Activated CD4-positive, alpha-beta T cell treated with anti-CD3 and anti-CD28 coated beads, Interleukin-2, amount 50 U/mL, for 24 hours (primary cell): ENCODE measurements at places on chromosomes 2 and 18.

DNA sequence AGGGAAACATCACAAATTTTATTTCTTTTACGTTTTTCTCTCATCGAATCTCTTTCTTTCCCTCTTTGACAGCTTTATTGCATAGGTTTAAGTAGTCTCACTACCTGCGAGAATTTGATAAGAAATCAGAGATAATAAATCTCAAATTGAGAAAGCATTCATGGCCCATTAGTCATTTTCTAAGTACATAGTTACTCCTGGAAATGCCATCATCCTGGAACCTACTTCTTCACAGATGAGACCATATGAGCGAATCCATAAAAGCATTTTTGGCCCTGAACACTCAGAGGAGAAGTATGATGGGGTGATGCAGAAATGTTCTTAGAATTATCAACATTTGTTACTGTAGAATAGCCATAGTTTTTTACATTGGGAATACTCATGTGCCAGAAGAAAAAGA lies 138.0 kb upstream of the ARHGAP28 start:
- DNase-seq, result no peak

GRCh38 chr2:233094614-233095013 lies 34.5 kb downstream of the INPP5D start:
- DNase-seq, result no peak

- no peak for DNase-seq
Measured at GRCh38 chr2:27737676-27738348, 33.7 kb upstream of the MRPL33 start.

- no peak for DNase-seq
Measured at GRCh38 chr2:235740821-235741220, 247.0 kb downstream of the AGAP1 start.

GRCh38 chr2:132252191-132252893 lies 90.6 kb upstream of the ANKRD30BL start:
- DNase-seq, result no peak

DNA sequence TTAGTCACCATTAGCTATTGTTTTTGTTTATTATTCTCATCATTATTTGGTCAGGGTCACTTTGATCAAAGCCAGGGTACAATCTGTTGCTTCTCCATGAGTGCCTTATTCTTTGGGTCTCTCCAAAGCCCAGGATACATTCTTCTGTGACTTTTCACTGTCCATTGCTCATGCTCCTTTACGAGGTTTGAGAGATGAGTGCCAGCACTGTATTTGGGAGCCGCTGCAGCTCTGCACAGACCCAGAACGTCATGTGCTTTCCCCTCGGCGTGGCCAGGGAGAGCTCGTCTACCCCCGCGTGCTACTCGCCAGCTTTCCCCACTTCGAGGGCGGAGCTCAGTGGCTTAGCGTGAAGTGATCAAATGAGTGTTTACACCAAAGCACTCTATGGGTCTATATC lies 123.7 kb downstream of the COL6A3 start:
- DNase-seq, result no peak

GRCh38 chr2:99552529-99552928 lies 62.7 kb upstream of the REV1 start:
- no peak for DNase-seq

GRCh38 chr18:77030201-77030600 lies 102.4 kb downstream of the MBP start:
- DNase-seq, result no peak

DNA sequence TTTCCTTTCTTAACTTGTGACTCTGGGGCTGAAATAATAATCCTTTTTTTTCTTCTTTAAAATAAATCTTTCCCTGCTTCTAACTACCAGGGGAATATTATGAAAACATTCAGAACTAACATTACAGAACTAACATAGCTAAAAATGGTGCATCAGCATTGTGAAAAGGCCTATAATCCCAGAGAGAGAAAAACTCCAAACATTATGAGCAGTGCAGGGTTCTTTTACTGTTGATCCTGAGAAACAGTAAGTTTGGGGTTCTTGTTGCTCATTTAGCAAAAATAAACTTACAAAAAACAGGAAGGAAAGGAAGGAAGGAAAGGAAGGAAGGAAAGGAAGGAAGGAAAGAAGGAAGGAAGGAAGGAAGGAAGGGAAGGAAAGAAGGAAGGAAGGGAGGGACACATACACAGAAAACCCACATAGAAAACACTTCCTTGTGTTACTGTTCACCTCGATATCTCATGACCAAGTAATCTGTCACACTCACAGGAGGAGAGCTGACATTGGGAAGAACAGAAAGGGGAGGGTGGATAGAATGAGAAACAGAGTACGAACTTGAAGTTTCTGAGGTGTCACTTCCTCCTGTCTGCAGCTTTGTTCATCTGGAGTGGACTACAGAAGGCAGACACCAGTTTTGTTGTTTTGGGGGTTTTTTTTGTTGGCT lies 18.4 kb upstream of the PIK3C3 start:
- no peak for DNase-seq

DNA sequence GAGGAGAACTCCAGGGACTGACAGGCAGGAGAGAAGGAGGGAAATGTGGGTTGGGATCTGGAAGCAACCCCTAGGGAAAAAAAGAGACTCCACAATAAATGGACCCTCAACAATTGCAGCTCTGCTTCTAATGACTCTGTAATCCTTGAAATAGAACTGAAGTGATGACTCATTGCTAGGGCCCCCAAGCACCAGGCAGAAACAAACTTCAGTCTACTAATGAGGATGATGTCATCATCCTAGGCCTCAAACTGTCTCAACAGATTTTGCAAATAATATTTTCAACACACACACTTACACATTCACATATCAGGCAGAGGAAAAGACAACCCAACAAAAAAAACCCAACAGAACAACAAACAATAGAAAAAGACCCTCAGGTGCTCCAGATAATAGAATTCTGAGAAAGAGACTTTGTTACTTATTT lies 143.3 kb downstream of the HDAC4 start:
- DNase-seq, result no peak

GRCh38 chr18:13716916-13717315 lies 9.4 kb downstream of the FAM210A start:
- no peak for DNase-seq

- DNase-seq, result no peak
Measured at GRCh38 chr2:223621901-223622300, 19.7 kb upstream of the SCG2 start.

DNA sequence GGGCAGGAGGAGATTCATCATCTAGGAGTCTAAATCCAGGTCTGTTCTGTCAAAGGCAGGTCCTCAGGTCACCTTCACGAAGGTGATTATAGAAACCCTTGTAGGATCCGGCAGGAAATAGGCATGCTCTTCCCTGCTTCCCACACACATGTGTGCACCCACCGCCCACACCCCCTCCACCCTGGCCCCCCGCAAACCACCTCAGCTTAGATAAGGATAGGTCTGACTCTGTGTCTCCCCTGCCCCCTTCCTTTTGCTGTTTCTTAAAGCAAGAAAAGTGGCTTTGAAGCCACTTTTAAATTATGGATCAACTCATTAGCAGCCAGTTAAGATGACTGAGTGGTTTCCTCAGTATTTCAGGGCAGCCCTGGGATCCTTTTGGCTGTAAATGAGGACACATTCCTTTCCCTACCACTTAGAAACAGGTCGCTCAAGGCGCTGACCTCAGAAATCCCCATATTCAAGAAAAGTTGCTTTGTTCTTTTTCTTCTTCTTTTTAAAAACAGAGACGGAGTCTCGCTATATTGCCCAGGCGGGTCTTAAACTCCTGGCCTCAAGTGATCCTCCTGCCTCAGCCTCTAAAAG lies 14.5 kb upstream of the CIB4 start:
- no peak for DNase-seq

- DNase-seq, result no peak
Measured at GRCh38 chr2:20186078-20186854, 38.7 kb downstream of the SDC1 start.

DNA sequence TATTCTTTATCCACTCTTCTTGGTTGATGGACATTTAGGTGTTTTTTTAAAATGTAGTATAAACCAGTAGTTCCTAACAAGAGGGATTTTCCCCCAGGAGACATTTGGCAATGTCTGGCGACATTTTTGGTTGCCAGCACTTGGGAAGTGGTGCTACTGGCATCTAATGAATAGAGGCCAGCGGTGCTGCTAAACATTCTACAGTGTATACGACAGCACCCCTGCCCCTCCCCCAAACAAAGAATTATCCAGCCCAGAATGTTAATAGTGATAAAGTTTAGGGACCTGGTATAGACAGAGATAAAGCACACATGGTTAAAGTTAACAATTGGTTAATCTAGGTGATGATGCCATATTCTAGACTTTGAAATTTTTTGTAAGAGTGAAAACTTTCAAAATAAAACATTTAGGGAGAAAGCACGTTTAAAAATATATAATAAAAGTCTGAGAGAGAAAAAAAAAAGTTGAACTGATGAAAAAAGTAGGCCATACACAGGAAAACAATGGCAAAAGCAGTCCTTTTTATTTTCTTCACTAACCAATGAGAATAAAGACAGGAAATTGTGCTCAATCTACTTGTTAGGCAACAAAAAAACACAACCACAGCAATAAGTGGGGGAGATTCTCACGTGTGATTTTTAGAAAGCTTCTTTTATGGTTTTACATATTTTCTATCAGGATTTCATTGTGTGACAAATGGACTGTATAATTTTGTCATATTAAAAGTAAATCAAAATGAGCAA lies 14.8 kb downstream of the FBXO48 start:
- no peak for DNase-seq

GRCh38 chr2:85719609-85720240 lies 25.6 kb downstream of the GNLY start:
- no peak for DNase-seq

- DNase-seq, result no peak
Measured at GRCh38 chr2:218075975-218076811, 7.1 kb downstream of the RUFY4 start.

- no peak for DNase-seq
Measured at GRCh38 chr18:23636071-23636399, 26.7 kb downstream of the ANKRD29 start.

DNA sequence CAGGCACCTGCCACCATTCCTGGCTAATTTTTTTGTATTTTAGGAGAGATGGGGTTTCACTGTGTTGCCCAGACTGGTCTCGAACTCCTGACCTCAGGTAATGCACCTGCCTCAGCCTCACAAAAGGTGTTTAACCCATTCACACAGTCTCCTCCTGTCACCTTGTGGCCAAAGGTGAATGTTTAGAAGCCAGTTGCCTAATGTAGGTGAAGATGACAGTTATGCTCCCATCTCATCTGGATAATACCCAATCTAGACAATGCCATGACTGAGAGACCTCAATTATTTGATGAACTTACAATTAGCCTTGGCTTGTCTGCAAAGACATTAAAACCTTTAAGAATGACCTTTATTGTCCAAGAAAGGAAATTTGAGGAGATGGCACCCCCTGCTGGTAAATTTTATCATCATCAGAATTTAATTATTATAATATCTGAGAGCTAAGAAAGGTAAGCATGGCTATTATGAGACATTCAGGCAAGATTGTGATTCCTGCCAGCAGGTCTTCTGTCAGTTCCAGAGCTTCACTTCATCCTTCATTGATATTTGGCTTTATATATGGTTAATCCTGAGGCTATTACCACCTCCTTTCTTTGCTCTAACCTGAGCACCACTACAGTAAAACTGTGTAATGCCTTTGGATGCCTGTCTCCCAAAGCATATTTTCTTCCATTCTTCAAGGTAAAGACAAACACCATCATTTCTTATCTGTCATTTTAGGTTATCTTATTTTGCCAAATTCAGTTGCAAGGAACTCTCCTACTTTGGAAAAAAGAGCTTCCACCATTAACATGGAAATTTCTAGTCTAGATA lies 117.6 kb downstream of the FAM124B start:
- DNase-seq, result no peak

- DNase-seq, result no peak
Measured at GRCh38 chr18:74990563-74991081, 218.3 kb downstream of the PTGR3 start.

DNA sequence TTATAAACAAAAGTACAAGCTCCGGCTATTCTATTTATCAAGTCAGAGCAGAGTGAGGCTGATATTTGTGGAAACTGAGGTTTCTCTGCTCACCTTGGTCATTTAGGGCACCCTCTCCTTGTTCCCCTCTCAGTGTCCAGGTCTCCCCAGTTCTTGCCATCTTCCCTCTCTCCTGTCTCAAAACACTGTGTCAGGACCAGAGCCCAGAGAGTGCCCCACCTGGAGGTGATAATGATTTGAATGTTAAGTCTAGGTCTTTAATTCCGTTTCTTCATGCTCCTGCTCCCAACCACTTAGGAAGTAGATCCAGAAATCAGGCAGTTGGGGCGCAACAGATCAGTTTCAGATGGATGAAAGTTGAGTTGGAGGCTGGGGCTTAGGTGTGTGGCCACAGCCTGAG lies 9.2 kb upstream of the ADCY3 start:
- DNase-seq, result no peak

GRCh38 chr2:229591611-229592010 lies 122.7 kb downstream of the DNER start:
- DNase-seq, result no peak

DNA sequence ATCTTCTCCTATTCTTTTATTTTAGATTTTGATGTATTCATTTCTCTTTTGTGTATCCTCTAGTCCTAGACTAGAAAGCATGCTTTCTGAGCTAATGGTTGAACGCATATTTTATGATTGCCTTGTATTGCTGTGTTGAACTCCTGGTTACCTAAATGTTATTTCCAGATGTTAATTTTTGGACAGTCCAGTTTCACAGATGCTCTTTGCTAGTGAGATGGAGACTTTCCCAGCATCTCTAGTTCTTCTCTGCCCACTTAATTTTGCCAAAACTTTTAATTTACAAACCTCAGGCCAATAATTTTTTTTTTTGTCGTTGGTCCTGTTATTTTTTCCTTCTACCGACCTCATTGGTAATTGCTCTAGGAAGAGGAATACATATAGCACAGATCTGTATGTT lies 153.2 kb downstream of the HAUS1 start:
- no peak for DNase-seq

GRCh38 chr18:321865-322467 lies 54.1 kb upstream of the THOC1 start:
- DNase-seq, result no peak

GRCh38 chr2:164794432-164795231 lies 47.0 kb downstream of the COBLL1 start:
- DNase-seq, result no peak

DNA sequence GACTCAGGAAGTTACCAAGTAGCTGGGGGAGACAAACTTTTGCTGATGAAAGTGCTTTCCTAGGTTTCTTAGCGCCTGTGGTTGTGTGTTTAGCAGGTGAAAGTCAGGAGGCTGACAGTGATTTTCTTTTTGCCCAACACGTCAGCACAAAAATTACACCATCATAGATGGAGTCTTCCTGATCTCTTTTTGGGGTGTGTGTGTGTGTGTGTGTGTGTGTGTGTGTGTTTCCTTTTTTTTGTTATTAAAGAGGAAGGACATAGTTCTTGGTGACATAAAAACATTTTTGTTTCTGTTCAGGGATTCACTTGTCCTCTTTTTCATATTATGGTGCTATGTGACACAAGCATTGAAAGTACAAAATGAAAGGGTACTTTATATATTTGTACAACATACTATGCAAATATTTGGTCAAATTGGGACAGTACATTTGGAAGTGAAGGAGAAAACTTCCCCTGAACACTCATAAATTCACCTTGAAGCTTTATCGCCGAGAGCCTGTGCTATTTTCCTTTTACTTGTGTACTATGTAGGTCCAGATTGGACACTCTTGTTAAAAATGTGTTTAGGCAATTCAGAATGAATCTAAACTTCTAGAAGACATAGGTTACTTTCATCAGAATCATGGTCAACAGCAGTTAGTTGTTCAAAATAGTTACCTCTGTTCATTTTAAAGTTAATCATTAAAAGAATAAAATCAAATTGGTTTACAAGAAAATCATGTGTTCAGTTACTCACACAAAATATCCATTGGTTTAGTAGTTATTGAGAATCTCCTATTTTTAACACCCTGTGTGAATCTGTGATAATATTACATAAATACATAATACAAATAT lies 491.9 kb downstream of the IRS1 start:
- DNase-seq, result no peak
